ENCODE measurements at places on chromosomes 6 and 20. TPM values are rescaled to one million over a fixed set of nuclear protein-coding genes. Genes with fewer than 3 reads are reported as not detected.

Gene COL21A1
- total RNA-seq = 151 TPM

DNA sequence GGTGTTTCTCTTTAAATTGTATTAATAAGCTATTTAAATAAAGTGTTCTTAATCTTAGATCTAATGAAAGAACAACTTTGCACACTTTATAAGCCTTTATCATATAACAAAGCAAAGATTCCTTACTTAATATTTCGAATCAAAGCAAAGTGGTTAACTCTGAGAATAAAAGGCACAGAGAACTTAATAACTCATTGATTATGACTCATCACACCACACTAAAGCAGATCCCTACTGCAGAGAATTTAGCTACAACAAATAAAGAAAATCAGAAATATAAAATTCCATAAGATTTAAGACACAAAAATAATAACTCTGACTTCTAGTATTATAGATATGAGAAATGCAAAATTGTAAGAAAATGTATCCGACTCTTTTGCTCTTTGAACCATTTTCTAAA is 135.6 kb upstream of the RUNX2 start:
- DNase-seq = no peak

Gene CD83
- total RNA-seq = 16.9 TPM

Gene MRPL18
- total RNA-seq = 58.0 TPM

- DNase-seq = no peak
These were observed 265.0 kb upstream of the MARCKS start for GRCh38 chr6:113591896-113592827.

DNA sequence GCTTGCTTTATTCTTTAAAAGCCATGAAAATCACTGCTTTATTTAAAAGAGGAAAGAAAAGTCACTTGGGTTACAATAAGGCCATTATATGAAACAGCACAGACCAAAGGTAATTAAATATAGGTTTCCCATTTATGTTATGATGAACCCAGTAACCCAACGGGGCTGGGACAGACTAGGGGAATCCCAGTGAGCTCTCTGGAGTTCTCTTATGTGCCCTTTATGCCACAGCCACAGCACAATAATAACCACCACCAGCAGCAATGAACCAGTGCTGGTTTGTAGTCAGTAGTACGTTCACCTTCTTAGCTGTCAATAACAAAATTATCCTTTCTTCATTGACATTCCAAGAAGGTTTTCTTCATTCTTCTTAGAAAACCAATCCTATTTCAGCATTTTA is 87.4 kb downstream of the KIF13A start:
- DNase-seq = no peak

DNA sequence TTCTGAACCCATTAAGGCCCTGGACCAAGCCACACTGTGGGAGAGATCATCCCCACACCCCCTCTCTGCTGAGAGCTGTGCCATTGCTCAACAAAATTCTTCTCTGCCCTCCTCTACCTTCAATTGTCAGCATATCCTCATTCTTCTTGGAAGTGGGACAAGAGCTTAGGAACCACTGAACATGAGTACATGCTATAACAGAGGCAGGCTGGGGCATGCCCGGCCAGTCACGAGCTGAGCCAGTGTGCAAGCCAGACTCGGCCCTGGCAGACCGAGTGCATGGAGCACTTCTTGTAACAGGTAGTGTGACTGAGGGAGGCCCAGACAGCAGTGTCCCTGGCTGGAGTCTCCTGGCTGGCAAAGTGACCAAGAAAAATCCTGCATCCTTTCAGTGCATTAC is 149.2 kb downstream of the MOXD1 start:
- DNase-seq = no peak

GRCh38 chr20:8291873-8292272 is 159.8 kb downstream of the PLCB1 start:
- no peak for DNase-seq

Gene POU3F2
- total RNA-seq = 0.16 TPM

Gene TCP11
- 0.37 TPM for total RNA-seq

DNA sequence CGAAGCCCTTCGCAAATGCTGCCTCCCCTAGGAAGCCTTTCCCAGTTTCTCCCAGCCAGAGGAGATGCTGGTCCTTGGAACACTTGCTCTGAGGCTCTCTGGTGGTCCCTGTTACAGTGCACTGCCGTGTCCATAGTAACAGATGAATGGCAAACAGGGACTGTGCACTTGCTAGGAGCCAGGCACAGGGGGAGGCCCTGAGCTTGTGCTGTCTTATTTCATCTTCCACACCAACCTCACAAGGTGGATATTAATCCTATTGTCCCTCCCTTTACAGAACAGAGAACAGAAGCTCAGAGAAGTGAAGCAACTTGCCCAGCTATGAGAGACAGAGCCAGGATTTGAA is 19.0 kb downstream of the SRC start:
- no peak for DNase-seq

- no peak for DNase-seq
These were observed 49.3 kb downstream of the SLC35F1 start for GRCh38 chr6:117956386-117956785.

Gene SYNDIG1
- total RNA-seq = 2.2 TPM

Gene PGC
- total RNA-seq = not detected

Gene HLA-DRB1
- total RNA-seq = 10.2 TPM

DNA sequence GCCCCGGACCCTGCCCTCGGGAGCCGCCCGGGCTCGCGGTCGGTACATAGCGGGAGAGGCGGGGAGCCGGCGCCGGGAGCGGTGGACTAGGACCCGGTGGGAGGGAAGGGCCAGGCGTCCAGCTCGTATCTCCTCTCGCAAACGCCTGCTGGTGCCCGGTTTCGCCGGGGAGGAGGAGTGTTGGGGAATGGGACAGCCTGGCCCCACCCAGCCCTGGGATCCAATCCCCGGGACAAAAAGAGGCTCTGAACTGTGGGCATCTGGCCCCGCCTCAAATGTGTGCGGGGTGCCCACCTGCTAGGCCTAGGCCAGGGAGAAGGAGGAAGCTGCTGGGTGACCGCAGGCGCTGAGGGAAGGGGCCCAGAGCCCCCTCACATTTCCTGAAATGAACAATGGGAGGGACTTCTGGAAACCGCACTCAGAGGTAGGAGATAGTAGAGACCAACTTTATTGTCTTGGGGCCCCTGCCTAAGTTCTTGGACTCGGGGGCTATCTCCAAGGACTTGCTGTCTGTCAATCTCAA is at the start of gene KCNK17:
TSS of gene KCNK17 (minus strand) at position 147 of the 523 bp plus-strand sequence. CDS start at position 48, 99 bp downstream.
- no peak for DNase-seq

- DNase-seq = no peak
These were observed 12.8 kb downstream of the HIVEP1 start for GRCh38 chr6:12024699-12025434.

GRCh38 chr6:76633259-76633658 is 560.8 kb upstream of the IMPG1 start:
- DNase-seq = no peak

Gene GRM1
- 0.16 TPM for total RNA-seq

Gene TBX18
- 68.1 TPM for total RNA-seq

DNA sequence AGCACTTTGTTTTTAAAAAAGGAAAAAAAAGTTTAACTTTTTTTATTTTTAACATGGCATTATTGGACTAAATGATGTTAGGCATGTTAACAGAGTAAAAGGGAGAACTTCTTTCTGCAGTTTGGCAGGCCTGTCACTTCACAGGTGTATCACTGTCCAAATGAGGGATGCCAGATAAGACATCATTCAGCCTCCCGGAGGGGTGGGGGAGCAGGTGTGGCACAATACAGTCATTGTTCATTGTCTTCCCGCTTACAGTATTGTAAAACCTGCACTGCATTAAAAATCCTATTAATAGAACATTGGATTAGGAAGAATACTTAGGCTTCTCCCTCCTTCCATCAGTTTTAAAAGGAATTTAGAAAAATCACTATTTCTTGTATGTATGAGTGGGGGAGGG is 80.7 kb downstream of the CARMIL1 start:
- no peak for DNase-seq

- no peak for DNase-seq
These were observed 46.3 kb downstream of the OR2B2 start for GRCh38 chr6:27865850-27866356.

- DNase-seq = no peak
These were observed 75.1 kb downstream of the SNX9 start for GRCh38 chr6:157898169-157898568.

GRCh38 chr6:92942549-92942948 is 476.8 kb downstream of the EPHA7 start:
- DNase-seq = no peak
